ENCODE measurements at places on chromosomes 6 and 20.

DNA sequence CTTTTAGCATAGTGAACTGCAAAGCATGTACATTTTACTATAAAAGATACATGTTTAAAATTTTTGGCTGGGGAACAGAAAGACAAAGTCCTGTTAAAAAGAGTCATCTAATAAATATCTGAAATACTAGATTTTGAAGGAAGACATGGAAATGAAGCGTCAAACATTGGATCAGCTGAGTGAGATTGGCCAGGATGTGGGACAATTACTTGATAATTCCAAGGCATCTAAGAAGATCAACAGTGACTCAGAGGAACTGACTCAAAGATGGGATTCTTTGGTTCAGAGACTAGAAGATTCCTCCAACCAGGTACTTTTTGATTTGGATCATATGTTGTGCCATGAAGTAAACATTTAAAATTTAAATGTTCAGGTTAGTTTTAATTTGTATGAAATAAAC is 162.3 kb downstream of the UTRN start:
- no peak for DNase-seq

- DNase-seq, result no peak
These were observed 181.9 kb upstream of the CCN2 start for GRCh38 chr6:132132924-132133639.

DNA sequence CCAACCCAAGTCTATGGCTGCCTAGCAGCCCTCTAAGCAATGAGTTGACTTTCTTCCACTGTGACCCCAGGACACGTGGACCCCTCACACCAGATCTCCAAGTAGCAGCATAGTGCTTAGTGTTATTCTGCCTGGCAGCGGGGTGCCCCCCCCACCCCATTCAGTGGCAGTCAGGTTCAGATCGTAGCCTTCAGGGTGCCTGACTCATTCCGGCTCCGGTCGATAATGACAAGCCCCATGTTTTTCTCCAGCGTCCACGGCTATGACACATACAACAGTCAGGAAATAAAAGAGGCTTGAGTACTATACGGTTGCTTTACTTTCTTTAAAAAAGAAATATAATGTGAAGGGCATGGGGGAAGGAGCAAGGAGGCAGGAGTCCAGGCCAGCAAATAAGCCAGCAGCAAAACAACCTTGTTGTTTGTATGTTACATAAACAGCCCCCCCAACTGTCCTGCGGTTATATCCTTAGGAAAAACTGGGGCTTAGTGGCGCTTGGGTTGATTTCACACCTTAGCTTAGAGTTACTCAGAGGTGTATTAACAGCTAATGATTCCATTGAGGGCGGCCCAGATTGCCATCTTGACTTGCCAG is 23.1 kb downstream of the GNAS start:
- no peak for DNase-seq

DNA sequence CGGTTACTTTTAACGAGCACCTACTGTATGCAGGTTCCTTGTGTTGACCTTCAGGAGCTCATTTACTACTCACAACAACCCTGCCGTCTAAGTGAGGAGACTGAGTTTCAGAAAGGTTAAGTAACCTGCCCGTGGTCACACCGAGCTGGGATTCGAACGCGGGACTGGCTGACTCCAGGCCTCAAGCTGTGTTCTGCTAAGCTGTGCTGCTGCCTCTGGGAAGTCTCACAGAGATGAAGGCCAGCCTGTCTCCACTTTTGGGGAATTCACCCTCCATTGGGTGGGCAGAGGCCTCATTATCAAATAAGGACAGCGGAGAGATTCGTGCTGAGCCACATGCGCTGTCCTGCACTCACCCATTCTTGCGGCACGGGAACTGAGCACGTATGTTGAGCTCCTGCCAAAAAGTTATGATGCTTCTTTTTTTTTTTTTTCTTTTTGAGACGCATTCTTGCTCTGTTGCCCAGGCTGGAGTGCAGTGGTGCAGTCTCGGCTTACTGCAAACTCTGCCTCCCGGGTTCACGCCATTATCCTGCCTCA is 25.9 kb upstream of the MYT1 start:
- peak; percentile 3 for DNase-seq

- DNase-seq, result peak; percentile 29
These were observed 154.3 kb downstream of the VEGFA start for GRCh38 chr6:43924222-43924702.

DNA sequence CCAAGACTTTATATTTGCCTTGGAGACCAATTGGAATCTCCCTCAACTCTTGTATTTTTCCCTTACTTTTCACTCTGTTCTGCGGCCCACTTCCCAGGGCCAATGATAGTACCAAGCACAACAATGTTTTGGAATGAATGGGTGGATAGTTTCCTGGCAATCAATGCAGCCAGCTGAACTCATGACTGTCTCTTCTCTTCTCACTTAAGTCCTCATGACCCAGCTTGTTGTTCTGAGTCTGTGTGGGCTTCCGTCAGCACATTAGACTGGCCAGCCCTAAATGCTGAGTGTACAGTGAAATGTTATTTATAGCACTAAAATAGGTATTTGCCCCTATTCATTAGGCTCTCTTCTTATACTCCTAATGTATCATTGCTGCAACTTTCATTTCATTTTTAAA is 5.6 kb upstream of the MBOAT1 start:
- DNase-seq, result no peak

GRCh38 chr6:25629198-25629576 is 22.8 kb upstream of the SCGN start:
- no peak for DNase-seq

- DNase-seq, result no peak
These were observed 34.6 kb downstream of the GCNT2 start for GRCh38 chr6:10555625-10556309.

- no peak for DNase-seq
These were observed 16.2 kb upstream of the SGK2 start for GRCh38 chr20:43542674-43543073.

- no peak for DNase-seq
These were observed 187.3 kb downstream of the SAMD5 start for GRCh38 chr6:147695819-147696218.

- no peak for DNase-seq
These were observed 145.6 kb downstream of the MTFR2 start for GRCh38 chr6:136104556-136104955.

DNA sequence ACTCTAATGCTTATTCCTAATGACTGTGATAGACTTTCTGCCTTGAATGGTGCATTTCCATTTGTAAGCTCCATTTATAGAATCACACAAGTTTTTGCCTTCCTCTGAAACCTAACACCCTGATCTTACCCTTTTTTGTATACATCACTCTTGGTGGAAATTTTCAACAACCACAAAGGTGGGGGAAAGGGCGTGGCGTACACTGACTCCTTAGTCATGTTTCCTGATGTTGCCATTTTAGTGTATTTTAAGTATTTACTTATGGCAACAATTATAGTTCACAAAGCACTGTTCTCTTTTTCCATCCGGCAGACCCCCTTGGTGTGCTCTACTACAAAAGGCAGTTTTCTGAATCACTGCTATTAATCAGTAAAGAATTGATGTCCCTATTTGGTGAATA is 92.0 kb downstream of the ATXN1 start:
- DNase-seq, result peak; percentile 70

GRCh38 chr6:14757418-14757817 is 488.5 kb upstream of the JARID2 start:
- DNase-seq, result no peak

DNA sequence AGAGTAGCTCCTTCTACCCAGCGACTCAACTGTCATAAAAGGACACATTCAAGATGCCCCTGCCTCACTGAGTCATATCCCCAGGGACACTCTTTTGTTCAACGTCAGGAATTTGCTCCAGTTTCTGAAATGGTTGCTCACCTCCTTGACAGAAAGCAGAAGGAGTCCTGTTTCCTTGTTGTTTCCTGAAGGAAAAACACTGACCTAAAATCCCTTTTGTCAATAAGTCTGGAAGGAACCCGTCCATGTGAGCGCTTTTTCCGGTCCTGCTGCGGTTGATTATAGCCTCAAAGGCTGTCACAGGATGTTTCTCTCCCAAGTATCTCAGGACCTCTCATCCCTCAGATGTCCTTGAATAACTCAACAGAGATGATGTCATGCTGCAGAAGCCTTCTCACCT is 113.6 kb upstream of the PLEKHG1 start:
- DNase-seq, result no peak

DNA sequence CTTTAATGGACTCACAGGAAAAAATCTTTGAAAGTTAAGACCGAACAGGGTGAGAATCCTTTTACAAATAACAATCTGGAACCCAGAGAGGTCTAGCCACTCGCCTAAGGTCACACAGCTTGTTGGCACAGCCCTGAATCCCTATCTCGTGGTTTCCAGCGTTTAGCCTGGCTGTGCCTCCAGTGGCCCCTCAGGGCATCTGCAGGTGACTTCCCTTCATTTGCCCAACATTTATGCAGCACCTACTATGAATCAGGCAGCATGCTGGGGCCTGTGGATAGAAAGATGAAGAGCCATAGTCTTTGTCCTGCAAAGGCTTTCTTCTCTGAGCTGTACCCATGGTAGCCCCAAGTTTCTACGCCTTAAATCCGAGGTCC is 2.6 kb upstream of the NR2E1 start:
- no peak for DNase-seq

GRCh38 chr6:124928851-124929250 is 33.4 kb upstream of the RNF217 start:
- DNase-seq, result no peak

DNA sequence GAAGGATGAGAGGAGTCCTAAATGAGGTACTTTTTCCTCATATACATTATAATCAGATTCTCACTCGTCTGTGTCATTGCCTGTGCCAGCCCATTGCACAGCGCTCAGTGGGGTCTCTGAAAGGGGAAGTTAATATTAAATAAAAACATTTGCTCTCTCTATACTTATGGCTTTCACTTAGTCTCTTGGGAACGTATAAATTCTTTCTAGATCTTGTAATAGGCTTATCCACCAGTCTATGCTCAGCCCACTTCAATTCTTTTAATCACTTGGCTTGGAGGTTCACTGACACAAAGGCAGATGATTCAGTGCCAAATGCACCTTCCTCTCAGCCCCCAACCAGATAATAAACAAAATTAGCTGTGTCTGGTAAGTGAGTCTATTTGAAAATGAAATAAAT is 164.3 kb upstream of the OGFRL1 start:
- no peak for DNase-seq

DNA sequence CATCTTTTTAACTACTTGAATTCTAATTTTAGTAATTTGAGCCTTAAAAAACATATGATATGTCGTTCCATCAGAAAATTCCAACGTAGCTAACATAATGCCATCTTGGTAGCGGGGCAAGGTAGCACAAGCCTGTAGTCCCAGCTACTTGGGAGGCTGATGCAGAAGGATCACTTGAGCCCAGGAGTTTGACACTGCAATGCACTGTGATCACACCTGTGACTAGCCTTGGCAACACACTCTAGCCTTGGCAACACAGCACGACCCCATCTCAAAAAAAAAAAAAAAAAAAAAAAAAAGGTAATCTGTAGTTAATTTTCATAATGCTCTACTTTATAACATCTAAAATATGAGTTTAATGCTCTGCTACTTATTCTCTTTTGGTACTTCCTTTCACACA is 6.7 kb downstream of the BCLAF1 start:
- DNase-seq, result no peak

DNA sequence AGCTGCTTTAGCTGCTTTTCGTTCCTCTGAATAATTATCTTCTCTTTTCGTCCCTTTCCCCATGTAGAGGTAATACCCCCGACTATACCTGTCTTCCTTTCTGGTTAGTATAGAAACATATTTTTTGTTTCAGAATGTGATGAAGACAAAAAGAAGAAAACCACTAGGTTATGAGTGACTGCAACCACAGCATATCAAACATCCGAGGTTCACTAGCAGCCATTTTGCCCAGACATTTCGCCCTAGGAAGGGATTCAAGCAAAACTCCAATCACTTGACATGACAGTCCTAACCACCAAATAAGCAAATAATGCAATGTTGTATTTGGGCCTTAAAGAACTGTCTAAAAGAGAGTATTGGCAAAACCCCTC is 9.4 kb downstream of the SNX5 start:
- no peak for DNase-seq

- DNase-seq, result no peak
These were observed 135.1 kb upstream of the ENPP5 start for GRCh38 chr6:46305833-46306232.

GRCh38 chr20:25525867-25526266 is 59.5 kb downstream of the NINL start:
- no peak for DNase-seq

GRCh38 chr6:98574984-98575383 is 259.4 kb upstream of the POU3F2 start:
- no peak for DNase-seq

- no peak for DNase-seq
These were observed 12.5 kb downstream of the TFAP2B start for GRCh38 chr6:50831186-50831585.

GRCh38 chr6:47402081-47402480 is 75.5 kb upstream of the CD2AP start:
- no peak for DNase-seq

- no peak for DNase-seq
These were observed 44.6 kb downstream of the PPARD start for GRCh38 chr6:35386989-35387388.

GRCh38 chr20:36792422-36792821 is 18.9 kb upstream of the DSN1 start:
- DNase-seq, result no peak

GRCh38 chr6:42777126-42777822 is 4.6 kb upstream of the BICRAL start:
- no peak for DNase-seq

DNA sequence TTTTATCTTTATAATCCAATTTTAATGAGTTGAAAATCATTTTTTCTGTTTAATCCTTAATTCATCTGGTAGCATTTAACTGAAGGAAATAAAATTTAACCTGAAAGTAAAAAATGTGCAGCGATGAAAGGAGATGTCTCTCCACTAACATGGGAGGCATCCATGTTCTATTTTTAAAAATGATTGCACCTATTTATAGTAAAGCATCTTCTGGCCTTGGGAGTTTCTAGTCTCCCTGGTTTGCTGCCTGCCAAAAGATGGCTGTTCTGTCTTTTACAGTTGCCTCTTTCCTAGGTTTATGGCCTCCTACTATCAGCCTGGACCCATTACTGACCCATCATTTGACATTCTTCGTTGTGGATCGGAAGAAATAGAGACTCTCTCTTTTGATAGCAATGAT is 143.0 kb downstream of the B3GAT2 start:
- no peak for DNase-seq

- DNase-seq, result no peak
These were observed 226.9 kb upstream of the QKI start for GRCh38 chr6:163187606-163188005.

- DNase-seq, result no peak
These were observed 33.0 kb downstream of the CARMIL1 start for GRCh38 chr6:25312034-25312620.

DNA sequence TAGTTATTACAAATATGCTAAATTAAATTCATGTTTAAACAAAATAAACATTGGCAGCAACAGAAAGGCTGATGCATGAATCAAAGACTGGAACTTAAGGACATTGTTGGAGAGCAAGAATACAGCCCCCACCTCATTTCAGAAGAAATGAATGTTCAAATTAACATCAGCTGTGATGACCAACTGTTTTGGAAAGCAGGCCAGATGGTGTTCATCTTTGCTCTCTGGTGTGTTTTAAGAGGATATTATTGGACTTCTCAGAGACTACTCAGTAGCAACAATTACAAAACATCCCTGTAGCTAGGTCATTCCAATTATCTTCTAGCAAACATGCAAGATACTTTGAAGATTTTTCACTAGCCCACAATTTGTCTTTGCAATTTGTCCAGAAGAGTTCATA is 118.6 kb upstream of the DOK5 start:
- no peak for DNase-seq

Measured in activated naive CD4-positive, alpha-beta T cell treated with anti-CD3 and anti-CD28 coated beads, Interleukin-2, amount 50 U/mL, for 16 hours (primary cell).